ENCODE measurements at places on chromosomes 1 and 21.

DNA sequence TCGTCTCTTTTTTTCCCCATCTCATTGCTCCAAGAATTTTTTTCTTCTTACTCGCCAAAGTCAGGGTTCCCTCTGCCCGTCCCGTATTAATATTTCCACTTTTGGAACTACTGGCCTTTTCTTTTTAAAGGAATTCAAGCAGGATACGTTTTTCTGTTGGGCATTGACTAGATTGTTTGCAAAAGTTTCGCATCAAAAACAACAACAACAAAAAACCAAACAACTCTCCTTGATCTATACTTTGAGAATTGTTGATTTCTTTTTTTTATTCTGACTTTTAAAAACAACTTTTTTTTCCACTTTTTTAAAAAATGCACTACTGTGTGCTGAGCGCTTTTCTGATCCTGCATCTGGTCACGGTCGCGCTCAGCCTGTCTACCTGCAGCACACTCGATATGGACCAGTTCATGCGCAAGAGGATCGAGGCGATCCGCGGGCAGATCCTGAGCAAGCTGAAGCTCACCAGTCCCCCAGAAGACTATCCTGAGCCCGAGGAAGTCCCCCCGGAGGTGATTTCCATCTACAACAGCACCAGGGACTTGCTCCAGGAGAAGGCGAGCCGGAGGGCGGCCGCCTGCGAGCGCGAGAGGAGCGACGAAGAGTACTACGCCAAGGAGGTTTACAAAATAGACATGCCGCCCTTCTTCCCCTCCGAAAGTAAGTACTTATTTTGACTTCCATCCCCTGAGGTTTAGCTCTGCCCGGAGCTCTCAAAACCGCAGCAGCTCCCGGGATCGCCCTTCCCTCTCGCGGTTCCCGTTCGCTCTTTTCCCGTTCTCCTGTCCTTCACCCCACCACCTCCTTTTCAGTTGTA is 1.5 kb downstream of the TGFB2 start:
- no peak for DNase-seq

- no peak for DNase-seq
These were observed 56.3 kb downstream of the SMYD3 start for GRCh38 chr1:246450611-246451251.

GRCh38 chr1:202152399-202152798 is 7.9 kb upstream of the ARL8A start:
- DNase-seq, result no peak

GRCh38 chr1:246020211-246020954 is 486.7 kb downstream of the SMYD3 start:
- DNase-seq, result no peak

Measured in stimulated activated CD4-positive, alpha-beta T cell treated with anti-CD3 and anti-CD28 coated beads, Interleukin-15, amount 100 ng/mL, for 1 hour (primary cell).